ENCODE measurements at places on chromosomes 4 and X.
A peak's percentile ranks its signal among the peaks of the same experiment; 100 is the strongest.

- DNase-seq, result no peak
Measured at GRCh38 chrX:43666311-43666912, 10.3 kb downstream of the MAOA start.

- DNase-seq, result no peak
Measured at GRCh38 chr4:42302348-42302747, 94.9 kb upstream of the SHISA3 start.

- DNase-seq, result no peak
Measured at GRCh38 chr4:174259580-174259979, 23.9 kb downstream of the FBXO8 start.

DNA sequence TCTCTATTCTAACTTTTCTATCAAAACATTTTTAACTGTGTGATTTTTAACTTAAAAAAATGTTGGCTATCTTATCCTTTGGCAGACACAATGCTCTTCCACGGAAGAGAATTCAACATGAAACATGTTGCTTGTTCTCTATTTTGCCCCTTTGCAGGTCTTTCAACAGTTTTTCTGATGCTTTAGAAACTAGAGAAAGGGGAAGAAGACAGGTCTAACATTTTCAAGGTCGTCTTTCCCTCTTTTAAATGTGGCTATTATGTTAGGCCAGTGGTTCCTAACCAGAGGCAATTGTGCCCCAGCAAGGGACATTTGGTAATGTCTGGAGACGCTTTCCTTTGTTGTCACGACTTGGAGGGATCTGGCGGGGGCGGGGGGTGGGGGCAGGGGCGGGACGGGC is 95.0 kb downstream of the SH3KBP1 start:
- no peak for DNase-seq

DNA sequence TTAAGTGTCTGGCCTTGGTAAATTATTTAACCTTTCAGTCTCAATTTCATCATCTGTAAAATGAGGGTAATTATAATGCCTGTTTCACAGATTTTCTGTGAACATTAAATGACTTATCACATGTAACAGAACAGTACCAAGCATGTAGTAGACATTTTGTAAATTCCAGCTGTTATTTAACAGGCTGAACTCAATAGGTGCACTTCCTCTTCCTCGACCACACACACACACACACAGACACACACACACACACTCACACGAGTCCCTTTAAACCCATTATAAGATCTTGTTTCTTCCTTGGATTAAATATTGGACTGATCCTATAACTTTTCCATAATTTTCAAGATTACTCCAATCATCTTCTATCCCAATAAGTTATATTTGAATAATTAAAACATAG is 53.4 kb upstream of the COL25A1 start:
- DNase-seq, result no peak

GRCh38 chrX:13985697-13986435 is 43.8 kb downstream of the GEMIN8 start:
- DNase-seq, result no peak

DNA sequence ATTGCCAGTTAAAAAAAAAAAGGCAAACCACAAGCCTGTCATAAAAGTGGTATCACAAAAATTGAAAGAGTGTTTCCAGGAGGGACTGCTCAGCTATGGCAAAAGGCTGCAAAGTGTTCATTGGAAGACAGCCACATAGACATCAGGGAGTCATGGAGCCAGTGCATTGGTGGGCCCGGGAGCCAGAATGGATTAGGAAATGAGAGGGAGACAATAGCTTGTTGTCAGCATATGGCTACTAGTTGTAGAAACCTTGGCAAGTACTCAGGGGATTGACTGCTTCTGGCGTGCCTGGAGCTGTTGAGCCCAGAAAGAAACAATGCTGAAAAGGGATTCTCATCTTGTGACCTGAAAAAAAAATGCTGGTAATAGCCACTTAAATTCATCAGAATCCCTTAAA is 5.0 kb downstream of the GAR1 start:
- no peak for DNase-seq

DNA sequence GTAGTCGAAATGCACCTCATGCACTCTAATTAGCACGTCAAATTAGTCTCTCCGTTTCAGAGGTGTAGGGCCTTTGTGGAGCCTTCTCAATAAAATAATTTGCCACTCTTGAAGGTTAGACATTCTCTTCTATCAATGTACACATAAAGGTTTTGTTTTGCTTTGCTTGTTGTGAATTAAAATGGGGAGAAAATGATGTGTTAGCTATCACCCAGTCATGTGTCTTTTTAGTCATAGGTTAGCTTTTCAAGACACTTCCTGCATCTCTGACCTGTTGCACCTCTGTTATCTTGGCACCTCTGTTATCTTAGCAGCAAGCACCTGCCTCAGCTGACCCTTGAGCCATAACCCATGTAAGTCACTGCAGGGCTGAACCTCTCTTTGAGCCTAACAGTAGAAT is 936 bp downstream of the TMEM144 start:
- no peak for DNase-seq

GRCh38 chr4:85419103-85419502 is 55.8 kb upstream of the ARHGAP24 start:
- peak; percentile 20 for DNase-seq

GRCh38 chrX:36867143-36867542 is 141.0 kb upstream of the FAM47C start:
- no peak for DNase-seq
